ENCODE measurements at places on chromosomes 1 and 21. TPM values are rescaled to one million over a fixed set of nuclear protein-coding genes. Genes with fewer than 3 reads are reported as not detected.

- H3K4me3 ChIP-seq = no peak within 1 kb of the TSS
- H3K27ac ChIP-seq = no peak within 1 kb of the TSS
- no peaks in the 10 kb centered on the region for H3K27me3 ChIP-seq
- no peaks in the 10 kb centered on the region for H3K4me1 ChIP-seq
- H3K36me3 ChIP-seq = no peaks in the 10 kb centered on the region
- DNase-seq = peak; percentile 53
These were observed at the start of gene TNFRSF9 for GRCh38 chr1:7940745-7941436. TNFRSF9 (minus strand) TSS chr1:7940839; CDS start chr1:7939994, 845 bp downstream.

- H3K4me1 ChIP-seq = no peaks in the 10 kb centered on the region
- no peak overlapping the region for H3K4me3 ChIP-seq
- no peak for DNase-seq
- no peak overlapping the region for H3K27ac ChIP-seq
- no peaks in the 10 kb centered on the region for H3K27me3 ChIP-seq
- H3K36me3 ChIP-seq = no peaks in the 10 kb centered on the region
These were observed 16.1 kb downstream of the NAV1 start for GRCh38 chr1:201554789-201555592.

GRCh38 chr1:79215311-79215710 is 208.8 kb upstream of the ADGRL4 start:
- H3K36me3 ChIP-seq = no peaks in the 10 kb centered on the region
- no peaks in the 10 kb centered on the region for H3K27me3 ChIP-seq
- no peaks in the 10 kb centered on the region for H3K4me1 ChIP-seq
- H3K27ac ChIP-seq = no peak overlapping the region
- DNase-seq = no peak

- no peak overlapping the region for H3K4me3 ChIP-seq
- no peak for DNase-seq
- no peak overlapping the region for H3K27ac ChIP-seq
- H3K27me3 ChIP-seq = no peaks in the 10 kb centered on the region
These were observed 12.9 kb downstream of the KIAA2013 start for GRCh38 chr1:11913291-11913690.

- DNase-seq = no peak
- H3K36me3 ChIP-seq = no peaks in the 10 kb centered on the region
- no peaks in the 10 kb centered on the region for H3K27me3 ChIP-seq
- no peak overlapping the region for H3K4me3 ChIP-seq
- H3K4me1 ChIP-seq = no peaks in the 10 kb centered on the region
These were observed 46.3 kb downstream of the XCL2 start for GRCh38 chr1:168497376-168497950.

GRCh38 chr1:110524311-110525248 is 5.6 kb upstream of the KCNA10 start:
- no peak overlapping the region for H3K4me3 ChIP-seq
- H3K27ac ChIP-seq = no peak overlapping the region
- no peak for DNase-seq
- no peaks in the 10 kb centered on the region for H3K36me3 ChIP-seq
- no peaks in the 10 kb centered on the region for H3K4me1 ChIP-seq

The OVAAL gene
- not detected for total RNA-seq

The SPATC1L gene
- total RNA-seq = 12.4 TPM

The TTC24 gene
- not detected for total RNA-seq

Measured in aorta (tissue), 5 donors.